ENCODE measurements at places on chromosomes 2 and 18. TPM values are rescaled to one million over a fixed set of nuclear protein-coding genes. Genes with fewer than 3 reads are reported as not detected.

DYNC2LI1 gene
- polyA plus RNA-seq = 26.8 TPM

CYP27A1 gene
- polyA plus RNA-seq = 14.6 TPM

ALS2 gene
- polyA plus RNA-seq = 5.4 TPM

NIF3L1 gene
- polyA plus RNA-seq = 30.7 TPM

LAMA3 gene
- 6.0 TPM for polyA plus RNA-seq
